ENCODE measurements at places on chromosomes 12 and 14.

- DNase-seq: no peak
Observed at GRCh38 chr12:108053512-108053911, 75.6 kb upstream of the WSCD2 start.

DNA sequence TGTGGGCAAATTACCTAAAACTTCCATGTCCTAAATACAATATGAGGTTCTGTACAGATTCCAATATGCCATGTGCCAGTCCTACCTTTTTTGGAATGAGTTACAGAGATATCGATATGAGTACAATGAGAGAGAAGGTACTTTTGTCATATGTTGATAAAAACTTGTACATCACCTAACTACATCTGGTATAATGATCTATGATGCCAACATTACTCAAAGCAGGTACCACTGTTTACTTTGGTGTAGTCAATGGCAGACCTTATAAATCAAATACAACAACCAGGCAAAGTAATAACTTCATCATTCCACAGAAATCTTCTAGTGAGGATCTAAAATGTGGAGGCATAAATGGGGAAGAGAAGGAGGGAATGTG is 12.7 kb downstream of the TEP1 start:
- DNase-seq: no peak

DNA sequence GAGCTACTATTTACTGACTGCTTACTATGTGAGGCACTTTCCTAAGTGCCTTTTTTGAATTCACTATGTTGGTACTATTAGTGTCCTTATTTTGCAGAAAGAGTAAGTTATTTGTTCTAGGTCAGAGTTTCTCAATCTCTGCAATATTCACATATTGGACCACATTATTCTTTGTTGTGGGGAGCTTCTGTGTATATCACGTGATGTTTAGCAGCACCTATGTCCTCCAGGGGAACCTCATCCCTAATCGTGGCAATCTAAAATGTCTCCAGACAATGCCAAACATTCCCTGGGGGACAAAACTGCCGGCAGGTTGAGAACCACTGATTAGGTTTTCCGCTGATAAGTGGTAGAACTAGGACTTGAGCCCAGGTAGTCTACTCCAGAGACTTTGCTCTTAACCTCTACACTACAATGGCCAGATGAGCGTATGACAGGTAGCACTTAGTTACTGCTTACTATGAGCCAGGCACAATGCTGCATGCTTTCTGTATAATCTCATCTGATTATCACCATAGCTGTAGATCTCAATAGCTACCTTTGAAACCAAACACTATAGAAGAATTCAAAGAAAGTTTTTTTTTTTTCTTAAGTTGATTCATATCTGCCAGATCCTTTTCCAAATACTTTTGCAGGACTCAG is 38.9 kb downstream of the NELL2 start:
- DNase-seq: no peak

DNA sequence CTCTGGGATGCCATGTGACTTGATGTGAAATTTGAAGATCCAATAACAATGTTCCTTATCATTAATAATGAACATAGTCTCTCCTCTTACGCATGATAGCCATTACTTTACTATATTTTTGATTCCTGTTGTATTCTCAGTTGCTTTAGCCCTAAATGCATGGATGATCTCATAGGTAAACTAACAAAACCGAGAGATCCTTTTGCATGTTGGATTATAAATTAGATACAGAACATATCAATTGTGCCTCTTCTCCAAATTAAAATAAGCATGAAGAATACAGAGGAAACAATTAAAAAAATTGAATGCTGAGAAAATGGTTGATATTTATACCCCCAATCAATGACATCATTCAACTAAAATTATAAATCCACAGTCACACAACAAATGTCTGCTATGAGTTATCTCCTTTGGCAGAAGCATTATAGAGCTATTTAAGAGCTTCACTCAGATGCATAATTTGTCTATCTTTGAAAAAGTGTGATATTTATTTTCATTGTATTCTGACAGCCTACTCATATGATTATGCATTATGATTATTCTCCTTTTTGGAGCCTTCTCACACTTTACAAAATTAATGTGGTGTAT is 386.4 kb upstream of the STXBP6 start:
- no peak for DNase-seq

DNA sequence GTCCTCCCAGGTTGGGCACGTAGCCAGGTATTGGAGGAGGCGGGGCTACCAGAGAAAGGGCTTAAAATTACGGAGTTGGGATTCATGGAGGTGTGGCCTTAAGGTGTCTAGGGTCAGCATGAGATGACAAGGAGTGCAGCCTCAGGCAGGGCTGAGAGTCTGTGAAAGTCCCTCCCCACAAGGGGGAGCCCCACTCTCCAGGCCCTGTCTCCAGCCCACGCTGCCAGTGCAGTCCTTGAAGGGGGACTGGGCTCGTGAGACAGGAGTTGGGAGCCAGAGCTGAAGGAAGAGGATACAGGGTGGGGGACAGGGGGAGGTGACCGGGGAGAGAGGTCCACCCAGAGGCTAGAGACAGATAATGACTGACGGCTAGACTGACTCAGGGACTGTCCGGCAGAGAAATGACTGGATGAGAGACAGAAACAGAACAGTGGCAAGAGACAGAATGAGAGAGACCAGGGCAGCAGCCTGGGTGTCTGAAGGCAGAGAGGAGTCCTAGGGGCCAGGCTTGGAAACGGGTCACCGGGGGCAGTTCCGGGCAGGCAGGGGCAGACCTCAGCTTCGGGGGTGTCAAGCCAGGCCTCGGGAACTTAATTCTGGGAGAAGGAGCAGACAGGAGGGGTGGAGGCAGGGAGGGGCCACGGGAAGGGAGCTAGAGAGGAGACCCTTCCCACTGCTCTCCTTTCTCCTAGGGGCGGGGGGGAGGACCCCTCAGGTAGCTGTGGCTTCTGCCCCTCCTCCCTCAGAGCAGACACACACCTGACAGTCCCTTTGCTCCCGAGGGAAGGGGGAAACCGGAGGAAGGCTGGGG is 970 bp downstream of the CDH24 start:
- DNase-seq: peak; percentile 69

DNA sequence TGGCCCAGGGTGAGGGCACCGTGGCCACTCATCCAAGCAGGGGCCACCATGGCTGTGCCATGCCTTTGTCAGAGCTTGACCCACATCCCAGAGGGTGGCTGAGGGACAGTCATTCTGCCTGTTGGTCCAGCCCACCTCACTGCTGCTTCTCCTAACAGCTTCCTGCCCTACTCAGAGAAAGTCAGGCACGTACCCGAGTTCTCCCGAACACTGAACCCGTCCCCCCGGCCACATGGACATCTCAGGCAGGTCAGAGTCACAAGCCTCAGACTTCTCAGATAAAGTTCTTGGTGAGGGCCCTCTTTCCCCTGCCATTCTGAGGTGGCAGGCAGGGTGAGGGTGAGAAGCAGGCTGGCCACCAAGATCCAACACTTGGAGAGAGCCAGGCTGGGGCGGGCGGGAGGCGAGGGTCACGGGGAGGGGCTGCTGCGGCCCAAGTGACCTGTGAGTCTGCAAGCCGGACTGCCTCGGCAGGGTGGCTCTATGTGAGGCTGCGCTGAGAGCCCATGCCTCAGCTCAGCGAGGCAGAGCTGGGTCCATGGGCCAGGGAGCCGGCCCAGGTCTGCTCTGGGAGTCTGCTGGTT is 317.8 kb downstream of the TMEM121 start:
- no peak for DNase-seq

Measured in effector memory CD8-positive, alpha-beta T cell (primary cell).